ENCODE measurements at places on chromosomes 11 and 22.

GRCh38 chr22:48943567-48944432, 883.9 kb downstream of the BRD1 start:
- no peak for DNase-seq

- DNase-seq, result no peak
These were observed 10.6 kb downstream of the CDPF1 start for GRCh38 chr22:46239261-46240048.

DNA sequence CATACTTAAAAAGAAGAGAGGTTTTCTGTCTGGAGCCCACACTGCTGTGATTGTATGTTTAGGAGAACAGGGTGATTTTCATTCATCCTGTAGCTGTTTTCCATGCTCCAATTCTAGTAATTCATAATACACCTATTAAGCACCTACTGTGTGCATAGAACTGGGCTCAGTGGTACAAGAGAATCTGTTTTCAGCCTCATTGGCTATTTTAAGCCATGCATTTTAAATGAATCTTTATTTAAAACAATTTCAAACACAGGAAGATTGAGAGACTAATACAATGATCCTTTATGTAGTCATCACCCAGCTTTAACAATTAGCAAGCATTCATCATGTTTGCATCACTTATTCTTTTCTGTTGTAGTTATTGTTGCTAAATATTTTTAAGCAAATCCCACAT, 86.2 kb downstream of the BDNF start:
- DNase-seq, result no peak

DNA sequence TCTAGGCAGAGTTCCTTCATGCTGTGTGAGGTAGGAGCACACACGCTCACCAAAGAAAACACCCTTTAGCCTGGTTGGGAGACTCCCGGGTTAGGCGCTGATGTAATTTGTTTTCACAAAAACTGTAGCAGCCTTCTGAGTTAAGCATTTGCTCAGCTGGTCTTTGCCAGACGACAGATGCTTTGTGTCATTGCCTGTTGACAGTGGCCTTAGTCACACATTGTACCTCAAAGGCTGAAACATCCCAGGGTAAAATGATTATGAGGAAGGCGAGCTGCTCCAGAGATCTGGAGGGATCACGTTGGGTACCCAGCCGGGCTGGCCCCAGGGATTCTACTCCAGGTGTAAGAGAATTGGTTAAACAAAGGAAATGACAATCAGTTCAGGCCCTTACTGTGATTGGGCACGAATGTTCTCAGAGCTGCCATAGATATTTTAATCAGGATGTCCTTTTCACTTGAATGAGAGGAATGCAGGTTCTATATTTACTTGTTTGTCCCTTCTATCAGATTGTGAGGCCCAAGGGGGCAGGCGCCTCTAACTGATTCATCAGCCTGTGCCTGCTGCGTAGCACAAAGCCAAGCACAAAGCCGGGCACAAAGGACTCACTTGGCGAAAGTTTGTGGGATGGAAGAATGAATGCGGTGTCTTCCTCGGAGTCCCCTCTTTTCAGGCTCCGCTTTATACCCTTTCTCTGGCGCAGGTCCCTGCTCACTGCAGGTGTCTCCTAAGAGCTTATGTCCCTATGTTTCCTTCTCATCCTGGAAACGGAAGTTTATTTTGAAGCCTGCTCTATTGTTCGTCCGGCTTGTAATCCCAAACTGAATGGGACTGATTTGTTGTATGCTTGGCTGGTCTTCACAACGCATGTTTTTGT, 47.1 kb downstream of the ADM start:
- peak; percentile 97 for DNase-seq

- no peak for DNase-seq
These were observed 884.8 kb upstream of the LRRC4C start for GRCh38 chr11:42344204-42344792.

GRCh38 chr11:8686325-8686724, 3.7 kb downstream of the RPL27A start:
- DNase-seq, result no peak

DNA sequence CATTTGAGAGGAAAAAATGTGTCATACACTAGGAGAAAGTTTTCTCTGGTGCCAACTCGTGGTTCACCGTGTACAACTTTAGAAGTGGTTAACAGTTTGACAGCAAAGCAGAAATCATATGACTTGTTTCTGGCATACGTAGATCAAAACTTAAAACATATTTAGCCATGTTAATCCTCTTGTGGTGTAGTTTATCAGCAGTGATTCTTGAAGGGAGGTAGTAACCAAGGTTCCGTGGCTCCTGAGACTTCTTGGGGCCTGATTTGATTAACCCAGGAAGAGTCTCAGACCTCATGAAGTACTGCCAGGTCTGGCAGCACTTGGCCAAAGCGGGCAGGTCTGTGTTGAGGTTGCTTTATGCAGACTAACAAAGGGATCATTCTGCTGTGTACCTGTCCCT, 40.5 kb downstream of the SREBF2 start:
- no peak for DNase-seq

GRCh38 chr11:61635304-61635703, 44.9 kb upstream of the DAGLA start:
- no peak for DNase-seq
